NCI-H524 (cell line): ENCODE measurements at places on chromosomes 3 and 15.

GRCh38 chr3:105130911-105131310 is 235.8 kb upstream of the ALCAM start:
- no peak for DNase-seq

DNA sequence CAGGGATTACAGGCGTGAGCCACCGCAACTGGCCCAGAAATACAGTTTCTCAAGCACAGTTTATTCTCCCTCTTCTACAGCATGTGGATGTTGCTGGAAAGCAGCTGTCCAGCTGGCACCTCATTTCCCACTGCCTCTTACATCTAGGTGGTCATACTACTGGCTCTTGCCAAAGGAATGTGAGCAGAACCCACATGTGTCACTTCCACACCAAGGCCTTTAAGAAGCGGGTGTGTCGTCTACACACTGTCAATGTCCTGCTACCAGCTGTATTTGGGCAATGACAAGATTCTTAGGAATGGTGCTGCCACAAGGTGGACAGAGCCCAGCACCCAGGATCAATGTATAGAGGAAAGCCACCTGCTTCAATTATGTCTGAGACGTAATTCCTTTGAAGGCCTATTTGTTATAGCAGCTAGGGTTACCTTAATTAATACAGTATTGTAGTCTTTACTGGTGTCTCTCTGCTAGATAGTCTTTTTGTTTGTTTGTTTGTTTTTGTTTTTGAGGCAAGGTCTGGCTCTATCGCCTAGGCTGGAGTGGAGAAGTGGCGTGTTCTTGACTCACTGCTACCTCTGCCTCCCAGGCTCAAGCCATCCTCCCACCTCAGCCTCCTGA is 15.1 kb upstream of the RAB7A start:
- DNase-seq = no peak

DNA sequence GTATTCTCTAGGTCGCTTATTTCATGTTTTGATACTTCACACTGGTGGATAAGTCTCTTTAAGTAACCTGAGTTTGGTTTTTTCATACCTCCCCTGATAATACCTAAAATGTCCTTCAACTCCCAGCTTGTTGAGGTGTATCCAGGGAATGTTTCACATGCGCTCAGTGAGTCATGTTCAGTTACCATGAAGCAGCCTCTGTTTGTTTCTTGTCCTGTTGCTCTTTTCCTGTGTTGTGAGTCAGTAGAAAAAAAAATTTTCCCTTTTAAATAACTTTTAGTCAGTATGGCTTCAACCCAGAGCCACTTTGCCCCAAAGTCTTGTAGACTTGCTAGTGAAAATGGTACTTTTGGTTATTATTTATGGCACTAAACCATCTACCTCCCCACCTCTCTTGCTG is 278.4 kb upstream of the ZPLD1 start:
- DNase-seq = no peak

DNA sequence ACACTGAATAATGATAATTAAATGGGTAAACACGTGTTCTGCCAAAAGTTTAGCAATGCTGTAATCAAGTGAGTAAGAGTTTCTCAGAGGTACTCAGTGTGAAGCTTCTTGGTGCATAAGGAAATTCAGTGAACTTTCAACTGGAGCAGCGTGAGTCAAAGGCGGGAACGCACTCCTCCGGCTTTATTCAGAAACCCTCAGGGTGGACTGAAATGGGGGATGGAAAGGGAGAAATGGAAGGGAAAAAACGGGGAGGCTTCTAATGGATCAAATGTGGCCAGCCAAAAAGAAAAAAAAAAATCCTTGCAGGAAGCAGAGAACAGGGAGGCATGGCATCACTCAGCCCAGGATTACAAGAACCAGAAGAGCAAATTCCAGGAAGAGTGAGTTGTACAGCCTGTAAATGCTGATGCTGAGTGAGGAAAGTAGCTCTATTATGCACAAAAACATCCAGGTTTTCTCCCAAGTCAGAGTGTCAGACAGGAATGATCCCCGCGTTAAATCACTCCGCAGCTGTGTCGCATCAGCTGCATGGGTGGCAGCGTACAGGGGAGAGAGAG is 85.3 kb downstream of the ASB7 start:
- DNase-seq = no peak

DNA sequence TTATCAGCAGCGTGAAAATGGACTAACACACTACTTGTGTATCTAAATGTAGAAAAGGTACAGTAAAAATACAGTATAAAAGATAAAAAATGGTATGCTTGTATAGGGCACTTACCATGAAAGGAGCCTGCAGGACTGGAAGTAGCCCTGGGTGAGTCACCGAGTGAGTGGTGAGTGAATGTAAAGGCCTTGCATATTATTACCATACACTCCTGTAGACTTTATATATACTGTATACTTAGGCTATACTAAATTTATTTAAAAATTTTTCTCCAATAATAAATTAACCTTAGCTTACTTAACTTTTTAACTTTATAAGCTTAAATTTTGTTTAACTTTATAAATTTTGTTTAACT is 67.2 kb upstream of the TSPAN3 start:
- DNase-seq = no peak

DNA sequence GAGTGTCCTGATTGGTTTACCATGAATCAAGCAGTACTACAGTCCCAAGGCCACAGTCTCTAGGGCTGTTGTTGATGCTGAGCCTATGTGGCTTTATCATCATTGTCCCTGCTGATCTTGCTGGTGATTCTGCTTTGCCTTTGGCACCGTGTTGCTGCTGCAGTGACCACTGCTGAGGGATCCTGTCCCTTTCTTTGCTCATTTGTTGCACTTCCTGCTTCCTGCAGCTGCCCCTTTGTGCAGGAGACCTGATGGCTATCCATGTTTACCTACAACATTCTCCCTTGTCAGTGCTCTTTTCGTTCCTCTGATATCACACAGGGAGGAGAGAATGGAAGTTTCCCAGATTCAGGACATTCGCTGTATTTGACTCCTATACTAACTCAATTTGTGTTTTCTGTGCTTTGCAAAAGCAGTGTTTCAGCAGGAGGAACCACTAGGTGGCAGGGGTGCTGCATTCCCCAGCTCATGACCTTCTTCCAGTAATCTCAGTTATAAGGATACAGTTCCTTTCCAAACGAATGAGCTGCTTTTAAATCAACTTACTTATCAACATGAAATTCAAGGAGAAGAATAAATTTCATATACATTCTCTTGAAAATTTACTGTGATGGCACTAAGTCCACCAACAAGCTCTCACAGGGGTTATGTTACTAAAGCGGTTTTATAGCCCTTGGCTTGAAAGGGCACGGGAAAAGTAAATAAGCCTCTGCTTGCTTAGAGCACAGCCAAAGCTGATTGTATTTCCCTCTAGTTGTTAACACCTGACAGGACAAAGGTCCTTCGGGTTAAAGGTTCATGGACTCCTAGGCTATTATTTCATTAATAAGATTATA is 9.7 kb upstream of the THUMPD3 start:
- DNase-seq = peak; percentile 19

DNA sequence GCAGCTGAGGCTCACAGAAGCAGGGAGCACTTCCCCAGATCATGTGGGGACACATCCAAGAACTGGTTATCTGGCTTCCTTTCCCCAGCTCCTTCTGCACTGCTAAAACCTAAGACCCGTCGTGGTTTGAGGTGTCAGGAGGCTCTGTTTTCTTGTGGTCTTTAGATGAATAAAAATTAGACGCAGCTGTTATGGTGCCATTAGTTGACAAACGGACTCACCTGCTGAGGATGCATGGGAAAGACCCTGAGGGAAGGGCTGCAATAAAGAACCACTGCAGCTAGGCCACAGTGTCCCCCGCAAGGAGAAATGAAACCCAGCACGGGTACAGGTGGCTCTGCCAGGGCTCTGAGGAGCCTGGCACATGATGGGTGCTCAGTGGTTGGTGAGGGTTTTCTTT is 99.4 kb downstream of the IQSEC1 start:
- DNase-seq = no peak

DNA sequence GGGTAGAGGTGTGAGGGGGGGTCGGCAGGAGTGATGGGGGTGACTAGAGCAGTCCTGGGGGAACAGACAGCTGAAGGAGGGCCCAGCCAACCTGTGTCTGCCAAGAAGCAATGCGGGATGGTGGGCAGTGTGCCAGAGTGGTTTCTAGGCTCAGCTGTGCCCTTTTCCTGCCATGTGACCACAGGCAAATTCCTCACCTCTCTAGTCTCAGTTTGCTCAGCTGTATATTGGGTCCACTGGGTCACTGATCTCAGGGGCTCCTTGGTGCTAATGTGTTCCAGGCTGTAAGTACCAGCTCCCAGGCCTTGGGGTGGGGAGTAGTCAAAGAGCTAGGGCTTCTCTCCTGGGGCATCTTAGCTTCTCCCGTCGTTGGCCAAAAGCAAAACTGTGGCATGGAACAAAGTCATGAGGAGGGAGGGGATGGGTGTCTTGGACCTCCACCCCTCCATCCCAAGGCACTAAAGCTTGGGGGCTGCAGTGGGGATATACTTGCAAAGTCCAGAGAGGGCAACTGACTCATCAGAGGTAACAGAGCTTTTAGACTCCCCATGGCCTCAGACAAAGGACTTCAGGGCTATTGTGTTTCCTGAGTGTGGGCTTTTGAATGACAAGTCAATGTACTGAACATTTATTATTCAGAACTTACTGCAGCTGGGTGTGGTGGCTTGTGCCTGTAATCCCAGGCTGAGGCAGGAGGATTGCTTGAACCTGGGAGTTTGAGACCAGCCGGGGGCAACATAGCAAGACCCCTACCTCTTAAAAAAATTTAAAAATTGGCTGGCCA is 20.9 kb downstream of the SMAD6 start:
- no peak for DNase-seq

GRCh38 chr3:25768851-25769250 is 14.4 kb downstream of the NGLY1 start:
- no peak for DNase-seq

DNA sequence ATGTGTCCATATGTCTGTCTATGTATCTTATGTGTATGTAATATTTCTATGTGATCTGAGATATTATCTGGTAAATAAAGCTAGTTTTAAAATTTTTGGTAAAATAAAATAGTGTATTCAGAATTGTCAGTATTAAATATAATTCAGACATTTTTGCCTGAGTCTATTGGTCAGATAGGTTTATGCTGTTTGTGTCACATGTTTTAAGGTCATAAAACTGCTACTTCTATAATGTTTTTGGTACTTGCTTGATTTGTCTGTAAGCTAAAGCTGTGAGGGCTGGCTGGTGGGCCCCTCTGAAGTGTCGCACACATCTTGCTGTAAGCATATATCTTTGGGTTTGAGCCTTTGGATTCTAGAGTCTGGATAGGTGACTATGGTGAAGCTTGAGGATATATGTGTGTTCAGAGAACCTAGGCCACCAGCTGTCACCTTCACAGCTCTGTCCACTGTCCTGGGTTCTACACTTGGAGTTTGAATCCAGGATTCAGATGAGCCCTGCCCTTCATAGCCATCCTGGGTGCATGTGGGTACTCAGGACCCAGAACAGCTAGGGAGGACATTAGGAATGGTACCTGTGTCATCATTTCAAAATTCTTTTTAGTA is 71.8 kb upstream of the STRIT1 start:
- no peak for DNase-seq

DNA sequence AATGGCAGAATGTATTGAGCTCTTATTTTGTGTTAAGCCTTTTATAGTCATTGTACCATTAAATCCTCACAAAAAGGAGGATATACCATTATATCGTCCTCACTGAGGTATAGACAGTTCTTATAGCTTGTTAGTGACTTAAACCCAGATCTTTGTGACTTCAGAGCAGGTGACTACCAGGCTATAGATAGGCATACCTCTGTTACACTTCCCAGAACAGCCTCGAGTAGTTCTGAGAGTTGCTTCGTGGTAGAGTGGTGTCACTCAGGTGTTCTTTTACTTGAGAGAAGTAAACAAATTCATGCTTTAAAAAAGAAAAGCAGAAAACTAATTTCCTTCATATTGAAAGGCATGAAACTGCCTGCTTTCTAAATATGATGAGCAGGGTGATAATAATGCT is 59.9 kb downstream of the SEC22A start:
- no peak for DNase-seq

DNA sequence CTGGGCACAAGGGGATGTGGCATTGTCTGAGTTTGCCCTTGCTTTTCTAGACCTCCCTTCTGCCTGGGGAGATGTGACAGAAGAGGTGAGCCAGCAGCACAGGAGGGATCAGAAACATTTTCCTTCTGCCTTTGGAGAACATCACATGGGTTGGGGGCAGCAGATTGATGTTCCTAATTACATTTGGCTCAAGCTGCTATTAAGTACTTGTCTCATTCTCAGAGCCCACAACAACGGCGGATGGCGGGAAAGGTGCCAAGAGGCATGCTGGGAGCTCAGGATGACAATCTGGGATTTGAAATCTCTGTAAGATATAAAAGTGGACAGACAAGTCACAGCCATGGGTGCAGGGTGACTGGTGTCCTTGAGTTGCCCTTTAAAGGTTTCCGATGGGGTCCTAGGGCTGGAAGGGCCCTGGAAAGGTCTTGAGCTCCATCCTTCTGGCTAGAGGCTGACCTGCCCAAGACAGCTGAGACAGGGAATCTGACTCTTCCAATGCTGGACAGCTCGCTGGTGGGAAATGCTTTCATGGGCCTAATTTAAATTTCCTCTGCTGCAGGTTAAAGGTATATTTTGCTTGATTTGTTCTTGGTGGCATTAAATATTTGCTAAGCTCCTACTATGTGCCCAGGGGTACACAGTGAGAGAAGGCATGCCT is 2.4 kb upstream of the CORO2B start:
- peak; percentile 99 for DNase-seq

DNA sequence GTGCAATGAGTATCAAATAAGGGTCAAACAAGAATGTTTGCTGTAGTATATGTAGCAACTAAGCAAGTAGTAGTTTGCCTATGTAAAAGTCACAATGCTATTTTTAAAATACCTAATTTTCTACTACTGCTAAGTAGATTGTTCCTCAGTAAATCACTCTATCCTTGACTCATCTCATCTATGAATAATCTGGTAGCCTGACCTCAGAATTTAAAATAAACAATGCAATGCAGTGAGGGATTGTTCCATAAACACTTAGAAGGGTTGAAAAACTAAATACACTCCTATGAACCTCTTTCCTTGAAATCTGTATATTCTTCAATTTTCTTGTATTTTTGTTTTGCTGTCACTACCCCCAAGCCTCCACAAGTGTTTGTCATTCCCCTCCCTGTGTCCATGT is 253.3 kb downstream of the TBC1D5 start:
- no peak for DNase-seq

DNA sequence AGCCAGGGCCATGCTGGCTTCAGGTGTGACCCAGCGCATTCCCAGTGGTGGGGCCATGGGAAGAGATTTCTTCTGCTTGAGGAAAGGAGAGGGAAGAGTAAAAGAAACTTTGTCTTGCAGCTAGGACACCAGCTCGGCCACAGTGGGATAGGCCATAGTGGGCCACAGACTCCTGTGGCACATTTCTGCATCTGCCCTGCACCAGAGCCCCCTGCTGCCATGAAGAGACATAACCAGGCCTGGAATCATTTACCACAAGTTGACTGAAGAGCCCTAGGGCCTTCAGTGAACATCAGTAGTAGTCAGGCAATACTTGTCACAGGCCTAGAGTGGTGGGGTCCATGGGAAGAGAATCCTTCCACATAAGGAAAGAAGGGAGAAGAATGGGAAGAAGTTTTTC is 411.4 kb upstream of the ARL6 start:
- no peak for DNase-seq

GRCh38 chr3:79012530-79012913 is 755.3 kb downstream of the ROBO1 start:
- DNase-seq = no peak

- no peak for DNase-seq
Observed at GRCh38 chr3:15535732-15536131, 14.2 kb upstream of the COLQ start.
